GM13976 (cell line): ENCODE measurements at places on chromosomes 13 and 19.

DNA sequence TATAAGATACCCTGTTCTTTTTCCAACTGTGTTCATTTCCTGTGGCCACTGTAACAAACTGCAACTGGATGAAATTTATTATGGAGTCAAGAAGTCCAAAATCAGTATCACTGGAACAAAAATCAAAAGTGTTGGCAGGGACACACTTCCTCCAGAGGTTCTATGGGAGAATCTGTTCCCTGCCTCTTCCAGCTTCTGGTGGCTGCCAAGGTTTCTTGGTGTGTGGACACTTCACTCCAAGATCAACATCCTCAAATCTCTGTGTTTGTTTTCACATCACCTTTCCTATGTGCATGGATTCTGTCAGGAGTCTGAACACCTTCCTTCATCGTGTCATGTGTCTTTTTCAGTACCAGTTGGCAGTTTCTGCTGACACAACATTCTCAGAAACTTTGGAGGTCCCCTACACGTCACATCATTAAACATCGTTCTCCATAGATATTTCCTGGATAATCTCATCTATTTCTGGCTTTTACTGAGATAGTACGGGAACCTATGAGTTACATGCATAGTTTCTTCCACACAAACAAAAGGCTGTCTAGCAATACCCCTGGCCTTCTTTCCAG, 15.2 kb upstream of the EFNB2 start:
- DNase-seq, result no peak

- DNase-seq, result peak; percentile 83
Measured at GRCh38 chr19:17234911-17235299, 8.9 kb downstream of the OCEL1 start.

- no peak for DNase-seq
Measured at GRCh38 chr19:37990362-37990761, 83.4 kb downstream of the SIPA1L3 start.

- DNase-seq, result peak; percentile 6
Measured at GRCh38 chr19:8352134-8352827, 9.2 kb upstream of the KANK3 start.

DNA sequence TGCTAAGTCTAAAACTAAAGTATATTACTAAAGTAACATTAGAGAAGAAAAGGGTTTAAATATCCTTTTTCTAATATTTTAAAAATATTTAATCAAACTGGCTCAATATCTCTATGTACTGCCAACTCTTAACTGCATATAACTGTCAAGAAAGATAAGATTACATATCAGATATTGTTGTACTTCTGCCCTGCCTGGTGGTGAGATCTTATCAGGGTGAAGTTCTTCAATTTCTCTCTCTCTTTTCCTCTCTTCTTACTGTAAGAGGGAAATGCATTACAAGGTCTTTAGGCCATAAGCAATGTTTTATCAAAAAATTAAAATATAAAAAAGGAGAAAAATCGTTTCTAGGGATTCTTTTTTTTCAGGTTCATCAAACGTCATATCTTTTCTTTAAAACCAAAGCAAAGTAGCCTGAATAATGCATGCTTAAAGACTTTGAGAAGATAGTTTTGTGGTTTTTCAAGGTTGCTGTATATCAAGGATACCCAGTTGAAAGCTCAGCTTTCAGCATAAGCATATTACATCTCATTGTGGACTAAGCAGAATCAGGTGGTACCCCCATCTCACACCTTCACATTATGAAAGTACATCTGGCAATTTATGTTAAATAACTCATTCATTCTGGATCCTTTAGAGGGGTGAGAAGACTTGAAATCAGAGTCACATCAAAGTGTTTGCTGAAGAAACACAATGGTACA, 1625.7 kb upstream of the SLC10A2 start:
- DNase-seq, result no peak

- no peak for DNase-seq
Measured at GRCh38 chr13:37899753-37900152, 30.2 kb upstream of the TRPC4 start.

- DNase-seq, result no peak
Measured at GRCh38 chr19:38290631-38291147, 13.4 kb upstream of the C19orf33 start.

DNA sequence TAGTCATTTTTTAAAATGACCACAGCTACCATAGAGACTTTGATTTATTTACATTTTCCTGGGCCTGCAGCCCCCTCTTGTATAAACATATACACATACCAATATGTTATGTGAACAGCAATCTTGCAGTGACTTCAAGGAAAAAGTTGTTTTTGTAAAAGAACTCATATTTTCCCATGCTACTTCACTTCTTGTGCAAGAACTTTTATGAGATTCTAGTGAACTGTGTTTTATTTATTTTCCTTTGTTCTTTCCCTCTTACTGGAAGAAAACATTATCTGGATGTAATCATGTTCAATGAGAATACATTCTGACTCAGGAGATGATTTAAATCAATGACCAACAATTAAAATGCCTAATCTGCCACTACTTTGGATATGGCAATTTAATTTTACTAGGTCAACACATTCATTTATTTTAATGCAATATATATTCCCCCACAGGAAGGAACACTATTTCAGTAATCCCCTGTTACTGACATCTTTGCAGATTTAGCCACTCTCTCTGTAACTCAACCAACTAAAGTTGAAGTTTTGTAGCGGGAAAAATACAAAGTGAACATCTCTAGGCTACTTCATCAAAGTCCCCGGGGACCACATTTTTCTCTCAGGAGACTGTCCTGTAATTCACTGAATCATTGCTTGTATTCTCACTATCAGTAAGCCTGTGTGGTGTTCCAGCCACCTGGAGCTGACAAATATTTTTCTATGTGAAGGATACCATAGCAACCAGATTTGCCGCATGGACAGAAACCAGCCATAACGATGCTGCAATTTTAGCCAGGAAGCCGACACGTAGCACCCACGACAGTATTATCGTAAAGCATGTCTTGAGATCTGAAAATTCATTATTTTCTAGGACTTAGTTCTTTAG, 90.5 kb downstream of the STARD13 start:
- DNase-seq, result peak; percentile 69

GRCh38 chr13:47959468-47960247, 41.4 kb downstream of the SUCLA2 start:
- DNase-seq, result no peak

DNA sequence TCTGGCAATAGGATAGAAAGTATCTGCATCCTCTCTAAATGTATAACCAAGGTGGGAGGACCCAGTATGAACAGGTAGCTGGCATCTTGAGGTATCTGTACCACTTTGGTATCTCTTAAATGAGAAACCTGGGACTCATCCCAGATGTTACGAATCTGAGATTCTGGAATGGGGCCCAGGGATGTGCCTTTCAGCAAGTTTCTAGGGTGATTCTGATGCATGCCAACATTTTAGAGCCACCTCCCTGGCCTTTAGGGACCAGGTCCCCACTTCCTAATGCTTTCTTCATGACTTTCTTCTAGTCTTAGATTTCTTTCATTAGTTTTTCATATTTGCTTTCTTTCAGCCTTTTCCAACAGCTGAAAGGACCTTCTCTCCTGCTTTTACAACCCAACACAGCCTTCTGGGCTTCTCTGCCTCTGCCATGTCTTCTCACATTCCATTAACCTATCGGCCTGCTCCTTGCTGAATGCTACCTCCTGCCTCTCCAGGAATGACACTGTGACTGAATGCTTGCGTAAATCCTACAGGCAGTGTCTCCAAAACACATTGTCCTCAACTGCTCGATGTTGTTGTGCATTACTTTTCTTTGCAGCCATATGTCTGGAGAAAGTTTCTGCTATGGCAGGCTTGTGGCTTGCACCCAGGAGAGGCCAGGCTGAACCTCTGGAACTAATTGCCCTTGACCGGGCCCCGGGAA, 284.0 kb downstream of the DNAJC15 start:
- no peak for DNase-seq

- DNase-seq, result no peak
Measured at GRCh38 chr19:43470288-43470687, 4.9 kb upstream of the LYPD3 start.

GRCh38 chr13:113151745-113152690, 6.4 kb upstream of the PROZ start:
- no peak for DNase-seq

GRCh38 chr19:41928221-41928683, at the start of gene ERFL:
ERFL (minus strand) TSS chr19:41928449; CDS start chr19:41912919, 15,530 bp downstream.
- DNase-seq, result peak; percentile 68

- peak; percentile 73 for DNase-seq
Measured at GRCh38 chr19:40974633-40975037, 16.4 kb upstream of the CYP2B6 start.

GRCh38 chr13:113977976-113978375, 4.1 kb upstream of the C13orf46 start:
- DNase-seq, result no peak

GRCh38 chr19:41372501-41372900, 3.8 kb upstream of the TMEM91 start:
- DNase-seq, result no peak

DNA sequence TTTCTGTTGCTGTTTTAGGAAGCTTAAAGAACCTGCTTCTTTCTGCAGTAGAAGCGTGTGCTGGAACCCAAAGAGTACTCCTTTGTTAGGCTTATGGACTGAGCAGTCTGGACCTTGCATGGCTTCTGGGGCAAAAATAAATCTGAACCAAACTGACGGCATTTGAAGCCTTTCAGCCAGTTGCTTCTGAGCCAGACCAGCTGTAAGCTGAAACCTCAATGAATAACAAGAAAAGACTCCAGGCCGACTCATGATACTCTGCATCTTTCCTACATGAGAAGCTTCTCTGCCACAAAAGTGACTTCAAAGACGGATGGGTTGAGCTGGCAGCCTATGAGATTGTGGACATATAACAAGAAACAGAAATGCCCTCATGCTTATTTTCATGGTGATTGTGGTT, 103.1 kb downstream of the TNFRSF19 start:
- no peak for DNase-seq

GRCh38 chr13:50158385-50159165, 143.3 kb downstream of the KCNRG start:
- DNase-seq, result peak; percentile 20

GRCh38 chr13:45055902-45056648, 64.2 kb upstream of the GTF2F2 start:
- DNase-seq, result no peak

- peak; percentile 5 for DNase-seq
Measured at GRCh38 chr19:30207357-30207756, 164.8 kb upstream of the ZNF536 start.

DNA sequence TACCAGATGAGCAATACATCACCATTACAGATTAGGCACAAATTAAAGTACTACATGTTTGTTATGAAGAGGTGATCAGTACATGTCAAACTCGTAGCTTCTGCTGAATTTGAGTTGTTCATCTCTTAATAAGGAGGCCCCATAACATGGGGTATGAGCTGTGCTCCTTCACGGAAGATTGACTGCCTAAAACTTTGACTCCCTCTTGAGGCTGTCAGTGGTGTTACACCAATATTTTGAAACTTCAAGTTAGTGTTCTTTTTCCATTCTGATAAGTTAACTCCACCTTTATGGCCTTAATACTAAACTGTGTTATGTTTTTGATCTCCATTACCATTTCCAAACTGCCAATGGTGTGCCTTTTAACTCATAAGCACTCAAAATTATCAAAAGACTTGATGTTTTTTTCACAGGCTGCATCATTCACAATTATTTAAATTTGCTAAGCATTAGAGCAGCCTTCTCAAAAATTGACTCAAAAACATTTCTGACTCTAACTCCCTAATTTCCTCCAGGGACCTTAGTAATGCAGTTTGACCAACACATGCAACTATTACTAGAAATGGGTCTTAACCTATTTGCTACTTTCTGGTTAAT, 1591.5 kb downstream of the PCDH9 start:
- DNase-seq, result no peak

- DNase-seq, result no peak
Measured at GRCh38 chr13:113669755-113670341, 2.8 kb downstream of the GRK1 start.

- peak; percentile 86 for DNase-seq
Measured at GRCh38 chr19:17289489-17289888, 7.8 kb downstream of the ANKLE1 start.

DNA sequence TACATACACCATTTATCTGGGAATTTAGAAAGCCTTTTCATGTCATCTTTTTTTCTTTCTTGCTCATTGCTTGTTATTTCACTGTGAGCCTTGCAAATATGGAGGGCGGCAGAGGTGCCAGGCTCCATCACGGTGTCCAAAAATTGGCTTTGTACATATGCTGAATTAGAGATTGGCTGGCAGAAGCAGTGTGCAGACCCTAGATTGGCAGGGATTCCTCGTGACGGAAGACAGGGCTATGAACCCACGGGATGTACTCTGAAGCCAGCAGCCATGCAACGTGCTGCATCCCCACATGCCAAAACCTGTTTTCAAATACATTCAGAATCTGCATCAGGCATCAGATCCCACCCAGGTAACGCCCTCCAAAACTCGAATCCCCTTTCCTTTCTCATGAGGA, 142.8 kb downstream of the ZIC5 start:
- DNase-seq, result no peak

- no peak for DNase-seq
Measured at GRCh38 chr13:104296286-104296685, 1230.1 kb upstream of the SLC10A2 start.

DNA sequence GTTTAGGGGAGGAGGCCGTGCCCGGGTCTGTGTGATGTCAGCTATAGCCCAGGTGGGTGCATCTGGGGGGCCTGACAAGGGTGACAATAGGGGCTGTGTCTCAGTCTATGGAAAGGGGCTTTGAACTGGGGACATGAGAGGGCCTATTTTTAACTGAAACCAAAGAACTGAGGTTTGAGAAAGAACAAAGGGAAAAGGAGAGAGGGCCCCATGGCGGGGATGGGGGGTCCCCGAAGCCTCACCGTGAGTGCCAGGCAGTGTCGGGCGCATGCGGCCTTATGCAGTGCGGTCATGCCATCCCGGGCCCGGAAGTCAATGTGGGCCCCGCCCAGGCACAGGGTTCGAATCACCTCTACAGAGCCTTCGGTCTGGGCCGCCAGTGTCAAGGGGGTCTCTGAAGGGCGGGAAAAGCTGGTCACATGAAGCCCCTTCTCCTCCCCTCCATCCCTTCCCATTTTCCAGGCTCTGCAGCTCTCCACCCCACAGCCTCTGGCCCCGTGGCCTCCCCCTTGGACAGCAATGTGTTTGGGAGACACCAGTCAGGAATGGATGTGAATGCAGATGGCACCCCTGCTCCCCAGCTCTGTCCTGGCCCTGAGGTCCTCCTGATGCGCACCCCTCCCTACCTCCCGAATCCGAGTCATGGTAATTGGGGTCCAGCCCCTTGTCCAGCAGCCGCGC, 5.9 kb downstream of the SHANK1 start:
- no peak for DNase-seq

GRCh38 chr19:34254046-34254697, at the start of gene GARRE1:
GARRE1 (plus strand) TSS chr19:34254554; CDS start chr19:34300474, 45,920 bp downstream.
- peak; percentile 93 for DNase-seq

GRCh38 chr19:407511-408440, 1.2 kb downstream of the C2CD4C start:
- DNase-seq, result no peak

- no peak for DNase-seq
Measured at GRCh38 chr13:46278474-46278873, 66.7 kb downstream of the LRRC63 start.
